ENCODE measurements at places on chromosomes 2 and 18.

DNA sequence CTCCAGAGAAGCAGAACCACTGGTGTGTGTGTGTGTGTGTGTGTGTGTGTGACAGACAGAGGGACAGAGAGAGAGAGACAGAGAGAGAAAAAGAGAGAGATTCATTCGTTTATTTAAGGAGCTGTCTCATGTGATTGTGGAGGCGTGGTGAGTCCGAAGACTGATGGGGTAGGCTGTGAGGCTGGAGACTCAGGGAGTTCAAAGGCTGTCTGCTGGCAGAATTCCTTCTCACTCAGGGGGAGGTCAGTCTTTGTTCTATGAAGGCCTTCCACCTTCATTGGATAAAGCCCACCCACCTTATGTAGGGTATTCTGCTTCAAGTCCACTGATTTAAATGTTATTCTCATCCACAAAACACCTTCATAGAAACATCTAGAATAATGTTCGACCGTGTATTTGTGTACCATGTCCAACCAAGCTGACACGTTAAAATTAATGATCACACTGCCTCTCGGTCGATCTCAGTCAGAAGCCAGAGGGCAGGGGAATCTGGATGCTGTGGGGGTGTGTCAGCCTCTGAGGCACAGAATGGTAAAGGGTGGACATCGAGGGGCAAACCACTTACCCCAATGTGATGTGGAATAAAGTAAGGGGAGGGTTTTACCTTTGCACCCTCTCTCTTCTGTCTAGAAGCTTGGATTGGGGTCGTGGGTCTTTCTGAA is 275.6 kb downstream of the SLC4A3 start:
- DNase-seq = no peak

DNA sequence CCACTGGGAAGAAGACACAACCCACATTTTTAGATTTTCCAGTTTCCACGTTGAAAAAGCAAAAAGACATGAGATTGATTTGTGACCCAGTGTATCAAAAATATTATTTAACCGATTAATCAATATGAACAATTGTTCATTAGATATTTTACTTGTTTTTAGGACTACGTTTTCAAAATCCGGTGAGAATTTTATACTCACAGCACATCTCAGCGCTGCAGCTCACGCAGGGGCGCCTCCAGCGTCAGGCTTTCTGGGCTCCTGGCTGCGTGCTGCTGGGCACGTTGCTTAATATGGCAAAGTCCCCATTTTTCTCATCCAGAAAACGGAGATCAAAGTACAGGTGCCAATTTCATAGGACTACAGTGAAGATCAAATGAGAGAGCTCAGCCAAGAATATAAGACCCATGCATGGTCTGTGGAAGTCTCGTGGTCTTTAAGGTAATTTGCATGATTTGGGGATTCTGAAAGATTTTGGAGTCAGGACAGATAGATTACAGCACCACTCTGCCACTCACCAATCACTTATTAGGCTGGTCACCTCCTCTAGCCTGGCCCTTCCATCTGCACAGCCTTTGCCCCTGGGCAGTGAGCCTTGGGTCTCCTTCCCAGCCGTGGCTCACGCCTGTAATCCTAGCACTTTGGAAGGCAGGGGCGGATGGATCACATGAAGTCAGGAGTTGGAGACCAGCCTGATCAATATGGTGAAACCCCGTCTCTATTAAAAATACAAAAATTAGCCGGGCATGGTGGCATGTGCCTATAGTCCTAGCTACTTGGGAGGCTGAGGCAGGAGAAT is 36.2 kb downstream of the PTPN18 start:
- no peak for DNase-seq

DNA sequence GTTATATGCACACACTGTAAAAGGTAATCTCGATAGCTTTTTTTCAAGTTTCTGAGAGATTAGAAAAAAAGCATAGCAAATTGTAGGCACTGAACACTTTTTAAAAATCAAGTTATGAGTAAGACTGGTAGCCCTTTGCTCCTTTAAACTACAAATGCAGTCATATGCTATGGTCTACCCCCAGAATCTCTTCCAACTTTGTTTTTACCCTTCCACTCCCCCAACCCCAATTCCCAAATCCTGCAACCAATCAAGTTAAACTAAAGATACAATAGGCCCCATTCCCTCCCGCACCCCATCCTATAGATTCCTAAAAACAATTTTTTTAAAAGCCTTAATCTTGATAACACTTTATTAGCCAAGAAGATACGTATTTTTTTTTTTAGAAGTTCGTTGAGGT is 752 bp upstream of the BAZ2B start:
- DNase-seq = no peak

DNA sequence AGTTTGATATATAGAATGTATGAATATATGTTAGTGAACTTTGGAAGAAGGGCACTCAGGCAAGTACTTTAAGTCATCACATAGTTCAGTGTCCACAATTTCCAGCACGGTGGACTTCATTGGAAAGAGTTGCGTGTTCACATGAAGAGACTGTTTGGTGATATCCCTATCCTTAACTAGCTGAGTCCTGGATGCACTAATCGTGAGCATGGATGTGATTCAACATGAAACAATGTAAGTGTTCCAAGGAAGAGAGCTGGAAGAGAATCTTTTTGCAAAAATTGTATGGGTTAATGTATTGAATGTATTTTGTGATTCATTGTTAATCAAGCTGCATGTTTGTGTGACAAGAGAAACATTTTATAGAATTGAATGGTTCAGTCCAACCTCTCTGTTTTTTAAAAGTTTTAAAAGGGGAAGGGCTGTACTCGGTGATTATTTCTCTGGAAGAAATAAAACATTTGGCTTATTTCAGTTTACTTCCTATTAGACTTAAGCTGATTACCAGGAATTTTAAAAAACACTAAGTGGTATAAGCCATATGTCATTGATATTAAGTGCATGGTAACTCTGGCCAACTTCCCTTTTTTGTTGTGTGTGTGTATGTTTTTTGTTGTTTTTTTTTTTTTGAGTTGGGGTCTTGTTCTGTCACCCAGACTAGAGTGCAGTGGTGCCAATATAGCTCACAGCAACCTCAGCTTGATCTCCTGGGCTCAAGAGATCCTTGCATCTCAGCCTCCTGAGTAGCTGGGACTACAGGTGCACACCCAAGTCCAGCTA is 8.6 kb downstream of the XRCC5 start:
- DNase-seq = no peak

GRCh38 chr2:189142893-189143759 is 36.4 kb downstream of the COL5A2 start:
- DNase-seq = peak; percentile 20

DNA sequence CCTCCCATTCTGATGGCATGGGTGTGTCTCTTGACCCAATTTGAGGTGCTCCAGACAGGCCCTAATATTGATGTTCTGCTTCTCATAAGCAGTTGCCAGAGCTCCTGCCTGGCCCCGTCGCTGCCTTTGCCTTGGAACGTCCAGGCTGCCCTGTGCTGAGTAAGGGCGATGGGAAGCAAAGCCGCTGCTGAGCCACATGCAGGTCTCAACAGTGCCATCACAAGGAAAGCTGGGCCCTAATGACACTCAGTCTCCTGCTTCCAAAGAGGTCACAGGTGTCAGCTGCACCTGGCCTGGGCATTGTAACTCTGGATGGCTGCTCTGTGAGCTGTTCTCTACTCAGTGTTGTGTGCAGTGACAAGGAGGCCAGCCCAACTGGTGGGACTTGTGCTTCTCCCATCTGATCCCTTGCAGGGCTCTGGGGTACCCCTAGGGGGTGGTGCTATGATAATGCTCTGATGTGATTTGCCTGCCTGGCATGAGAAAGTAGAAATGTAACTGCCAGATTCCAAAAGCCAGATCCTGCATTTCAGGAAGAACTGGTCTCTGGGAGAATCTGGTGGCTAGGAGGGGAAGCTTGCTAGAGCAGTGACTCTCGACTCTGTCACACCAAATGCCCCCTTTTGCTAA is 8.7 kb downstream of the TTC39C start:
- no peak for DNase-seq

- no peak for DNase-seq
Observed at GRCh38 chr2:54009549-54009948, 38.8 kb upstream of the PSME4 start.

GRCh38 chr2:75041731-75042600 is 83.5 kb downstream of the POLE4 start:
- DNase-seq = no peak

DNA sequence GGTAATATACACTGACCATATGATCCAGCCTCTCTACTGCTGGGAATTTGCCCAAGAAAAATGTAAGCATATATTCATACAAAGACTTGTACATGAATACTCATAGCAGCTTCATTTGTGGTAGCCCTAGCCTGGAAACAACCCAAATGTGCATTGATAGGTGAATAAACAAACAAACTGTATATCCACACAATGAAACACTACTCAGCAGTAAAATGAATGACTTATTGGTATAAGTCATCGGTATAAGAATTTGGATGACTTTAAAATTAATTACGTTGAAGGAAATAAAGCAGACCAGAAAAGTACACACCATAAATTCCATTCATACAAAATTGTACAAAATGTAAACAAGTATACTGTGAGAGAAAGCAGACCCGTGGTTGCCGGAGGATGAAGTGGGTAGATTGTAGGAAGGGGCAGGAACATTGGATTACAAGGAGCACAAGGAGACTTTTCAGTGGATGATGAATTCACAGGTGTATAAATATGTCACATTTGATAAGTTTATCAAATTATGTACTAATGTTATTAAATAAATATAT is 376.7 kb downstream of the TDRD15 start:
- no peak for DNase-seq

DNA sequence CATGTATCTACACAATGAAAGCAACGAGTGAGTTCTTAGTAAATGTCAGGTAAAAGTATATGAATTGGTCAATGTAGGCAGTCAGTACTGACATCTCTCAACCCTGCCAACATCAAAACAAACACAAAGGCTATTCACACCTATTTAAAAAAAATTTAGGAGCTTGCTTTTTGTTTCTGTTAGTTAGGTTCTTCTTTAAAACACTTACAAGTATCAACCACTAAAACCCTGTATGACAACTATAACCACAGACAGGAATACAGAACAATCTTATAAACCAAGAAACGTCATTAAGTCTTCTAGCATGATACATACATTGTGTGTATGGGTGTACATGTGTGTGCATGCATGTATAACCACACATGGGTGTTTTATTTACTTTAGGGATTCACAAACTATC is 131.0 kb downstream of the TCF4 start:
- DNase-seq = no peak

- no peak for DNase-seq
Observed at GRCh38 chr2:128235581-128235980, 83.1 kb downstream of the HS6ST1 start.

- no peak for DNase-seq
Observed at GRCh38 chr18:46224181-46224775, 120.1 kb downstream of the HAUS1 start.

DNA sequence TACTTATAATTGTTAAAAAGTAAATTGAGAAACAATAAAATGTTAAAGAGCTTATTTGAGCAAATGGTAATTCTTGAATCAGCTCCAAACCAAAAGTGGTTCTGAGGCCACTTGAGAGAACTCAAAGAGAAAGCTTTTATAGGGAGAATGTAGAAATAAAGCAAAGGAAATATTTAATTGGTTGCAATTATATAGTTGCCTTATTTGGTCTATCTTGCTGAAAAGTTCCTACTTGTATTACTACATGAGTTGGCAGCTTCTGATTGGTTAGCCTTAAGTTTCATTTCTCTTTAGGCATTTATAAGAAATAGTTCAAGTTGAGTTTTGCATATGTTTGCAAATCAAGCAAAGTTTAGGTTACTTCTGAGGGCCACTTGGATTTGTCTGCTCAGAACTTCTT is 38.1 kb downstream of the SCN2A start:
- no peak for DNase-seq

- DNase-seq = no peak
Observed at GRCh38 chr2:204036706-204037105, 100.1 kb downstream of the ICOS start.

GRCh38 chr2:43228321-43228751 is 1.9 kb upstream of the ZFP36L2 start:
- no peak for DNase-seq

GRCh38 chr2:43576981-43577892 is 18.6 kb downstream of the THADA start:
- no peak for DNase-seq
